ENCODE measurements at places on chromosomes 11 and 22. TPM values are rescaled to one million over a fixed set of nuclear protein-coding genes. Genes with fewer than 3 reads are reported as not detected.
A peak's percentile ranks its signal among the peaks of the same experiment; 100 is the strongest.

Gene DTX4
- polyA plus RNA-seq: 11.7 TPM

Gene HORMAD2
- polyA plus RNA-seq: not detected

Gene KCNJ1
- not detected for polyA plus RNA-seq

Gene PHETA2
- 1.1 TPM for polyA plus RNA-seq

Gene PATE4
- polyA plus RNA-seq: not detected

Gene SERHL2
- polyA plus RNA-seq: 7.3 TPM

Gene TMEM121B
- polyA plus RNA-seq: not detected

Gene ZBTB16
- polyA plus RNA-seq: 16.0 TPM

Gene OR51A7
- polyA plus RNA-seq: not detected

Gene GAL3ST1
- polyA plus RNA-seq: 0.70 TPM

Gene EHD1
- 208 TPM for polyA plus RNA-seq

Gene THRSP
- not detected for polyA plus RNA-seq

Gene MAPK8IP2
- polyA plus RNA-seq: 0.19 TPM

Gene SLC22A6
- polyA plus RNA-seq: not detected

Gene PRDM10
- 7.8 TPM for polyA plus RNA-seq

Gene SLC22A12
- not detected for polyA plus RNA-seq

Gene MS4A3
- not detected for polyA plus RNA-seq

Gene MPST
- 13.7 TPM for polyA plus RNA-seq

Gene PKDREJ
- not detected for polyA plus RNA-seq

DNA sequence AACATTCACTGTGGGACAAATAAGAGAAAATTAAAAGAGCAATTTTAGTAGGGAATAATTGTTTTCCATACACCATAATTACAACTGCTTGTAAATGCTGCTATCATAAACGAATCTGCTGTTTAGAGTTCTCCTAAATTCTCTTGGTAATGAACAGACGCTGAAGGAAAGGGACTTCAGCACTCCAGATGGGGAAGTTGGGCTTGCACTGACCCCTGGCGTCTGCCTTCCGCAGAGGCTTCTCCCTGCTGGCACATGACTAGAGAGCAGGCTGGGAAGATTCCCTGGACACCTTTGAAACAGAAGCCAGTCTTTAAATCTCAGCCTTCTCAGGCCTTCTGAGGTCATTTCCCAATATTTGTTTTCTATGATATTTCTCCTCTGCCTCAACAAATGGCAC, 84.1 kb downstream of the NXPE2 start:
- H3K4me3 ChIP-seq: no peak overlapping the region
- no peaks in the 10 kb centered on the region for H3K36me3 ChIP-seq
- H3K4me1 ChIP-seq: no peaks in the 10 kb centered on the region
- DNase-seq: no peak

- peak; percentile 19 for DNase-seq
- H3K27me3 ChIP-seq: no peaks in the 10 kb centered on the region
- H3K27ac ChIP-seq: no peak overlapping the region
- H3K36me3 ChIP-seq: peaks cover 9% of the 10 kb centered on the region
- H3K4me3 ChIP-seq: no peak overlapping the region
Observed at GRCh38 chr22:26433805-26434204, 4.7 kb downstream of the ASPHD2 start.

DNA sequence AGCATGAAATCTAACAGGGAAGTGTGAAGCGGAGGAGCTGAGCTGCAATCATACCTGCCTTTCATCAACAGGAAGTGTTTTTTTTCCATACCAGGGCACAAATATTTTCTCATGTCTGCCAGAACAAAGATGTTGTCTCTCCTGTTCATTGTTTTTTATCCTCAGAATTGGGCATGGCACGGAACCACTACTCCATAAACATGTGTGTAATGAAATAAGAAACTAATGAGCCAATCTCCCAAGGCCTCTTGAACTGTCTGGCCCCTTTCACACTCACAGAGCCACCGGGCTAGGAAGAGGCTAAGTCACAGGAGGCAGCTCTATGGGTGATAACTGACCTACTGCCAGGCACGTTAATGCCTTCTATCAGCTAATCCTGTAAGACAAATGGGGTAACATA, 124.4 kb downstream of the ETS1 start:
- DNase-seq: no peak
- H3K27ac ChIP-seq: peak overlapping the region; percentile 90
- H3K4me1 ChIP-seq: peaks cover 54% of the 10 kb centered on the region
- no peak overlapping the region for H3K4me3 ChIP-seq
- H3K27me3 ChIP-seq: no peaks in the 10 kb centered on the region

DNA sequence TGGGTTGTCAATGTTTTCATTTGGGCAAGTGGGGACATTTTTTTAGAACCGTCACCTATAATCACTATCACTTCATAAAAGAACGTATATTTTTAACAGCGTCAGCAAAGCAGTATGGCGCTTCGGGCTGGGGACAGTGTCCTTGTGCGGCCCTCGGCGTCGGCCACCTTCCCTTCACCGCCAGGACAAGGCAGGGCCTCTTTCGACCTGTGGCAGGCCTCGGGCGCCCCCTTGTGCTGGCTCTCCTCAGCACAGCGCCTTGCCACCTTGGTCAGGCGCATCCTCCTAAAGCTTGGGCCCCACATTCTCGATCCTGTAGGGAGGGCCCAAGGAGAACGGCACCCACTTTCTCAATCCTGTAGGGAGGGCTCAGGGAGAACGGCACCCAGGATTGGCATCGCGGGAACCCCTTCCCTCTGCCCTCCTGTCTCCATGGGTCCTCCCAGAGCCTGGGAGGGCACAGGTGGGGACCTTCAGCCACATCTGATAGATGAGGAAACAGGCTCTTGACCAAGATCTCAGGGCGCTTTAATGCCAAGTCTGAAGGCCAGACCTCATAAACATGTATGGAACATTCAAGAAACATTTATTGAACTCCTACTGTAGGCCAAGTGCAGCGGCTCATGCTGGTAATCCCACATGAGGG, 11.5 kb upstream of the FADD start:
- no peak overlapping the region for H3K27ac ChIP-seq
- no peaks in the 10 kb centered on the region for H3K27me3 ChIP-seq
- H3K4me1 ChIP-seq: no peaks in the 10 kb centered on the region
- peak; percentile 32 for DNase-seq
- no peaks in the 10 kb centered on the region for H3K36me3 ChIP-seq

GRCh38 chr11:130804306-130805076, 111.8 kb downstream of the SNX19 start:
- H3K36me3 ChIP-seq: no peaks in the 10 kb centered on the region
- no peak overlapping the region for H3K4me3 ChIP-seq
- DNase-seq: no peak
- H3K27ac ChIP-seq: no peak overlapping the region
- no peaks in the 10 kb centered on the region for H3K27me3 ChIP-seq

DNA sequence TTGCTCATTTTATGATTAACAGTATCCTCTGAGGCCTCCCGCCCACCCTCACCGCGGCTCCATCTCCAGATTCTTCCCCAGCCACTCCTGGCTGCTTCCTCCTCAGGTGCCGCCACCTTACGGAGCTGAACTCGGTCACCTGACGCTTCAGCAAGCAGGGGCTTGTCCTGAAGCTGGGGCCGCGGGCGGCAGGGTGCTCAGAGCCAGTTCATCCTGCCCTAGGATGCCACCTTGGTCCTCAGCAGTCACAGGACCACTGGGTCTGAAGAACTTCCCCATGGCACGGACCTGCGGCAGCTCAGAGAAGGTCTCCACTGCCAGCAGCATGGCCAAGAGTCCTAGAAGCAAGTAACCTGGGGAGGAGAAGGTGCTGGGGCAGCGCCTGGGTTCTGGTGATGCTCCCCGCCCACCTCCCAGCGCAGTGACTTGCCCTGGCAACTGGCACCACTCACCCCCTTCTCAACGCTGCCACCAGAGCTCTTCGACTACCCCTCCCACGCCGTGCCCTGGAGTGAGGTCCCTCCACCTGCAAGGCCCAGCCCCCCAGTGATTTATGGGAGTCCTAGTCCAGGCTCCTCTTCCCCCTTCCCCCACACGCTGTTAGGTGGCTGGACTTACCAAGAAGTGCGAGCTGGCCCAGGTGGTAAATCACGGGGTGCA, 2.6 kb downstream of the KCNK7 start:
- H3K27me3 ChIP-seq: no peaks in the 10 kb centered on the region
- DNase-seq: peak; percentile 37
- H3K36me3 ChIP-seq: no peaks in the 10 kb centered on the region
- peaks cover 37% of the 10 kb centered on the region for H3K4me1 ChIP-seq

- DNase-seq: no peak
- H3K36me3 ChIP-seq: no peaks in the 10 kb centered on the region
- H3K4me1 ChIP-seq: peaks cover 5% of the 10 kb centered on the region
- H3K4me3 ChIP-seq: no peak overlapping the region
Observed at GRCh38 chr11:76369406-76369805, 11.5 kb downstream of the THAP12 start.

- no peak for DNase-seq
- peaks cover 20% of the 10 kb centered on the region for H3K4me1 ChIP-seq
- H3K27ac ChIP-seq: peak overlapping the region; percentile 90
- H3K4me3 ChIP-seq: peak overlapping the region; percentile 85
- H3K27me3 ChIP-seq: no peaks in the 10 kb centered on the region
Observed at GRCh38 chr11:59614277-59615119, 1.1 kb downstream of the OSBP start.

- H3K27me3 ChIP-seq: no peaks in the 10 kb centered on the region
- no peaks in the 10 kb centered on the region for H3K36me3 ChIP-seq
- H3K27ac ChIP-seq: no peak overlapping the region
- H3K4me1 ChIP-seq: peaks cover 29% of the 10 kb centered on the region
Observed at GRCh38 chr11:64621283-64622019, 30.4 kb downstream of the SLC22A12 start.

GRCh38 chr11:15106201-15106965, 8.3 kb upstream of the INSC start:
- no peaks in the 10 kb centered on the region for H3K36me3 ChIP-seq
- H3K27ac ChIP-seq: no peak overlapping the region
- no peak overlapping the region for H3K4me3 ChIP-seq
- H3K4me1 ChIP-seq: peaks cover 54% of the 10 kb centered on the region
- H3K27me3 ChIP-seq: no peaks in the 10 kb centered on the region
- no peak for DNase-seq

- no peak for DNase-seq
- H3K36me3 ChIP-seq: no peaks in the 10 kb centered on the region
- H3K4me1 ChIP-seq: peaks cover 16% of the 10 kb centered on the region
- H3K27me3 ChIP-seq: no peaks in the 10 kb centered on the region
- H3K27ac ChIP-seq: no peak overlapping the region
Observed at GRCh38 chr11:8834379-8834778, 76.6 kb upstream of the AKIP1 start.

DNA sequence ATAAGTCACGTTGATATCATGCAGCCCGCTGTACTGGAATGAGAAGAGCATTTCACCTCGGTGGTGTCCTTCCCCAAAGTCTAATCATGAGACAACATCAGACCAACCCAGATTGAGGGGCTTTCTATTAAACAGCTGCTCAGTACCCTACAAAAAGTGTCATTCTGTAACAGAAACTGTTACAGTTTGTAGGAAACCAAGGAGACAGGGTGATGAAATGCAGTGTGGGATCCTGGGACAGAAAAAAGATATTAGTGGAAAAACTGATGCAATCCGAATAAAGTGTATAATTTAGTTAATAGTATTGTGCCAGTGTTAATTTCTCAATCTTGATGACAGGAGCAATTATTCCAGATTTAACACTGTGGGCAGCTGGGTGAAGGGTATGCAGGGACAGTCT, 128.0 kb downstream of the MICAL2 start:
- no peak for DNase-seq
- no peak overlapping the region for H3K27ac ChIP-seq
- no peaks in the 10 kb centered on the region for H3K36me3 ChIP-seq
- peaks cover 4% of the 10 kb centered on the region for H3K4me1 ChIP-seq
- peaks cover 3% of the 10 kb centered on the region for H3K27me3 ChIP-seq

DNA sequence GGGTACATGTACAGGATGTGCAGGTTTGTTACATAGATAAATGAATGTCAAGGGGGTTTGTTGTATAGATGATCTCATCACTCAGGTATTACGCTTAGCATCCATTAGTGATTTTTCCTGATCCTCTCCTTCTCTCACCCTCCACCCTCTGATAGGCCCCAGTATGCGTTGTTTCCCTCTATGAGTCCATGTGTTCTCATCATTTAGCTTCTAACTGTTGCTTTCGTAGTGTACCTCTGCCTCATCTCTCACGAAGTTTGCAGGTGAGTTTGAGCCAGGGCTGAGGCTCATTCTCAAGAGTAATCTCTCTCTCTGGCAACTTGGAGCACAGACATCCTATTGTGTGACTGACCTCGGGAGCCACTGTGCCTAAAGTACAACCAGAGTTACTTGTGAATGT, 4.7 kb upstream of the HBE1 start:
- no peaks in the 10 kb centered on the region for H3K36me3 ChIP-seq
- no peak for DNase-seq
- H3K4me3 ChIP-seq: no peak overlapping the region
- H3K4me1 ChIP-seq: no peaks in the 10 kb centered on the region
- no peaks in the 10 kb centered on the region for H3K27me3 ChIP-seq
- no peak overlapping the region for H3K27ac ChIP-seq

DNA sequence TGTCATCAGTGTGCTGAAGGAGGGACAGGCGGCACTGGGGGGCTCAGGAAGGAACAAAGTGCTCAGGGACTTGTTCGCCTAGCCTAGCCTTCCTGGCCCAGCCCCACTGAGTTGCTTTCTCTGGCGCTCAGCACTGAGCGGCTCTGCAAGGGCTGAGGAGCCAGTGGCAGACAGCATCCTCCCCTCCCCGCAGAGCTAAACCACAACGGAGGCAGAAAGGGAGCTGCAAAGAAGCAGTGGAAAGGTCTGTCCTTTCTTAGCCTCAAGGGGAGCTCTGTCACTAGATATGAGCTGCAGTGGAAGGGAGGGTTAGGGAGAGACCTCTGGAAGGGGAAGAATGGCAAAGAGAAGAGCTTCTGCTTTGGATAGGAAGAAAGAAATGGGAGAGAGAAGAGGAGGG, 89.7 kb upstream of the PHOX2A start:
- H3K36me3 ChIP-seq: no peaks in the 10 kb centered on the region
- no peak overlapping the region for H3K27ac ChIP-seq
- H3K4me3 ChIP-seq: no peak overlapping the region
- peaks cover 8% of the 10 kb centered on the region for H3K4me1 ChIP-seq
- H3K27me3 ChIP-seq: no peaks in the 10 kb centered on the region

DNA sequence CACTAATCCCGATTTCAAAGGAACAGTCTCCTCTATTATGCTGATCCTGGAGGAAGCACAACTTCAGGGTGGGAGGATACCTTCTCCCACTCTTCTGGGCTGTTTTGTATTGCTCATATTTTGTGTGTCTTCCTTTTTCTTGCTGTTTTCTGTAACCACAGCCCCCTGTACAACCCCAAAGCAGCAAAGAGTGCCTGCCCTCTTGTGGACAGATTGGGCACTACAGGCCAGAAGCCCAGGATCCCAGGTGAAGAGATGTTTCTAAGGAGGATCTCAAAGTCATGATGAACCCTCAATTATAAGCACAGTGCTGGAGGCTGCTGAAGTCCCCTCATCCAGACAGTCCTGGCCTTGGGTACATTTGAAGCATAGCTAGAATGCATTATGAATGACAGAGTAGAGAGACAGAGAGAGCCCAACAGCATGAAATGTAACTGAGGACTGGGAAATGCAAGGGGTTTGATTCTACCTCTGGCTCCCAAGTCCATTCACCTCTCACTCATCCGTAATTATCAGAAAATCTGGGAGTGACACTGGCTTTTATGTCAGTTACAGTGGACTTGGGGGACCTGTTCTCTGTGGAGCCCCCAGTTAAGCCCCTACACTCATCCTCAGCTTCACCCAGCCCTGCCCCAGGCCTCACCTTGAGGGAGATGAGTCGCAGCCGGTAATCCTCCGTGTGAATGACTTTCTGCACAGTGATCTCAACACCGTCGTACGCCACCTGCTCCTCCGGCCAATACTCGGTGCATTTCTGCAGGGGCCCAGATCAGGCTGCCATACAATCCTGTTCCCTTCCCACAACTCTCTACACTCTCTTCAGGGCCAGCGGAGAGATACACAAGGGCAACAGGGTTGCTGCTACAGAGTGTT, 6.2 kb upstream of the IGSF22 start:
- H3K27me3 ChIP-seq: peaks cover 3% of the 10 kb centered on the region
- no peak overlapping the region for H3K27ac ChIP-seq
- H3K36me3 ChIP-seq: no peaks in the 10 kb centered on the region
- H3K4me1 ChIP-seq: peaks cover 12% of the 10 kb centered on the region
- peak; percentile 79 for DNase-seq

Measured in B cell (primary cell).